NCI-H2107 (cell line): ENCODE measurements at places on chromosomes 6 and 20.

DNA sequence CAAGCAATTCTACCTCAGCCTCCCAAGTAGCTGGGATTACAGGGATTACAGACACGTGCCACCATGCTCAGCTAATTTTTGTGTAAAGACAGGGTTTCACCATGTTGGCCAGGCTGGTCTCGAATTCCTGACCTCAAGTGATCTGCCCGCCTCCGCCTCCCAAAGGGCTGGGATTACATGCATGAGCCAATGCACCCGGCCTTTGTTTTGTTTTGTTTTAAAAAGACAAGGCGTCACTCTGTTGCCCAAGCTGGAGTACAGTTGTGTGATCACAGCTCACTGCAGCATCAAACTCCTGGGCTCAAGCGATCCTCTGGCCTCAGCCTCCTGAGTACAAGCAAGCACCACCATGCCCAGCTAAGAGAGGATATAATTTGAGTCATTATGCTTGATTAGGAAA, 5.4 kb downstream of the SERINC3 start:
- DNase-seq: no peak

- peak; percentile 32 for DNase-seq
These were observed 128.8 kb downstream of the PHF3 start for GRCh38 chr6:63764318-63764916.

DNA sequence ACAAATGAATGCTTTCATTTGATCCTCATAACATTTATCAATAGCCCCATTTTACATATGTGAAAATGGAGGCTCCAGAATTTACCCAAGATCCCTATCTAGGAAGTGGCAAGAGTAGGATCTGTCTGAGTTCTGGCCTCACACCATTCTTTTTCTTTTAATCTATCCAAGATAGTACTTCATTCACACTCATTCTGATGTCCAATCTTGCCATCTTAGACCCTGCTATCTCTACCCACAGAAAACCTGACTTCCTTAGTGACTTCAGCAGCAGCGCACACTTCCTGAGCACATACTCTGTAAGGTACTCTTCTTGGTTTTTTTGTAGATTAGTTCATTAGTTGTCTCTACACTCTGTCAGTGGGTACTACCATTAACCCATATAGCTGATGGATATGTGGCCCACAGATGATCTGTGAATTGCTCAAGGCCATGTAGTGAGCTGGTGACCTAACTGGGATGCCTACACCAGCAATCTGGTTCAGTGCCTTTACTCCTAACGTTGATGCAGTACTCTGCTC, 36.3 kb downstream of the COX4I2 start:
- DNase-seq: no peak

DNA sequence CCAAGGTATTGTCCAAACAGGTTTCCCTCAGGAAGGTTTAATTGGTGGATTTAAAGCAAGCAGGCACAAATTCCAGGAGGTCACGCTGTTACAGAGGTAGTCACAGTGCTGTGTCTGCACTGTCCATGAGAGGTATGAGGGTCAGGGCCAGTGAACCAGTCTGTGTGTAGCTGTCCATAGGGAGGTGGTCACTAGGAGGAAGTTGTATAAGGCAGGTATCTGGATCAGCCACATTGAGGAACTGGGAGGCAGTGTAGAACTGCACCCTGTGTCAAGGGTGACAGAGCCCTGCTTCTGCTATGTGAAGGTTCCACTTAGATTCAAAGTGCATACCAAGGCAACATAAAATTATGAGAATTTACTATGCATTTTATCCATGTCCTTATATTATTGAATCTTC, 73.3 kb downstream of the MAP3K4 start:
- DNase-seq: no peak

- DNase-seq: no peak
These were observed 101.5 kb downstream of the LAMP5 start for GRCh38 chr20:9615766-9616454.

- no peak for DNase-seq
These were observed 18.8 kb upstream of the TAGAP start for GRCh38 chr6:159063549-159063948.

GRCh38 chr6:157045831-157046454, 268.8 kb downstream of the ARID1B start:
- DNase-seq: peak; percentile 48

DNA sequence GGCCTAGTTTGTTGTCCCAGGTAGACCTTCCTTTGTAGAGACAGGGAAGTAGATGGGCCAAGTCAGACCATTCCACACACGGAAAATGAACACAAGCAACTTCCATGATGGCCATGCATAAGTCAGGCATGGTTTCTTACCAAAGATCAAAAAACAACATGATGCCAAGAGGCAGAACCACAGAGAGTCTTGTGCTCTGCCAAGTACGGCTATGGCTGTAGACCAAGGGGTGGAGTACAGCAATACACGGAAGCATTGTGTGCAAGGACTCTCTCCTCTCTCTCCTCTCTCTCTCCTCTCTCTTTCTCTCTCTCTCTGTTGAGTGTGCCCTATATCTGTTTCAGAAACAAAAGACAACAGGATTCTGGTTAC, 4.8 kb upstream of the DUSP22 start:
- DNase-seq: no peak

GRCh38 chr6:162942866-162943265, 215.1 kb downstream of the PACRG start:
- no peak for DNase-seq

- DNase-seq: no peak
These were observed 68.9 kb upstream of the NCOA3 start for GRCh38 chr20:47432834-47433210.

GRCh38 chr6:122683989-122684651, 73.9 kb downstream of the PKIB start:
- no peak for DNase-seq
